ENCODE measurements at places on chromosomes 2 and 18. TPM values are rescaled to one million over a fixed set of nuclear protein-coding genes. Genes with fewer than 3 reads are reported as not detected.

DNA sequence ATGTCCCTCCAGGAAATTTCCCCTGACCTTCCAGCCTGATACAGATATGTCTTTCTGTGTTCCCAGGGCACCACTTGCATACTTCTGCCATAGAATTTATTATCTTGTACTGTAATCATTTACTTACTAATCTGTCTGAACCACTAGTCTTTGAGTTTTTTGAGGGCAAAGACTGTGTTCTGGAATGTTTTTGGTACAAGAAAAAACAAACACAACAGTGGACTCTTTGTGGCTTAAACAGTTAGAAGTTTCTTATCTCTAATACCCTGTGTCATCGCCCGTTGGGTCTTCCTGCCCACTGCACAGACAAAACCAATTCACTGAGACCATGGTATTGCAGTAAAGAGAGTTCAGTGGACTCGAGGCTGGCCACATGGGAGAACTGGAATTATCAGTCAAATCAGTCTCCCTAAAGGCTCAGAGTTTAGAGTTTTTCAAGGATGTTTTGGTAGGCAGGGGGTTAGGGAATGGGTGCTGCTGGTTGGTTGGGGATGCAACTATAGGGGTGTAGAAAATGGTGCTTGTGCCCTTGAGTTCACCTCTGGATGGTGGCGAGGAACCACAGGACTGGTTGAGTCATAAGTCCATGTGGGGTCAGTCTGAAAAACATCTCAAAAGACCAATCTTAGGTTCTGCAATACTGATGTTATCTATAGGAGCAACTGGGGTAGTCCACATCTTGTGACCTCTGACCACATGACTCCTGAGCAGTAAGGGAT is 20.3 kb downstream of the RALB start:
- DNase-seq = no peak

- no peak for DNase-seq
Measured at GRCh38 chr18:10002280-10002679, 88.5 kb downstream of the VAPA start.

Gene KYNU
- 0.80 TPM for polyA plus RNA-seq

DNA sequence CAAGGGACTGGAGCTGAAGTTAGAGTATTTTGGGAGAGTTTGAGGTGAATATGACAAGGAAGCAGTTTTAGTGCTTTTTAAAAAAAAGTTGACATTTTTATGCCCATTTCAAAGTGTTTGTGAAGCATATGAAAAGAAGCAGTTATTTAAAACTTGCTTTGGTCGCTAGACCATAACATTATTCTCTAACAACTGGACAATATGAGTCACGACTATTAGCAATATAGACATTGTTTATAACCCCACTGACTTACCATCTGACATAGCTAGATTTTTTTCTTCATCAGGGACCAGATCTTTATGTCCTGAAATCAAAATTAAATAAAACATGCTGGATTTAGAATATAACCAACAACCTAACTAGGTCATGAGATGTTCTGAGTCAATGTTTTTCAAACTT is 22.6 kb upstream of the DYTN start:
- DNase-seq = no peak

GRCh38 chr2:214628091-214628490 is 181.4 kb downstream of the BARD1 start:
- DNase-seq = no peak

- DNase-seq = no peak
Measured at GRCh38 chr18:21262979-21263378, 20.9 kb downstream of the GREB1L start.

Gene TPO
- 0.13 TPM for polyA plus RNA-seq

DNA sequence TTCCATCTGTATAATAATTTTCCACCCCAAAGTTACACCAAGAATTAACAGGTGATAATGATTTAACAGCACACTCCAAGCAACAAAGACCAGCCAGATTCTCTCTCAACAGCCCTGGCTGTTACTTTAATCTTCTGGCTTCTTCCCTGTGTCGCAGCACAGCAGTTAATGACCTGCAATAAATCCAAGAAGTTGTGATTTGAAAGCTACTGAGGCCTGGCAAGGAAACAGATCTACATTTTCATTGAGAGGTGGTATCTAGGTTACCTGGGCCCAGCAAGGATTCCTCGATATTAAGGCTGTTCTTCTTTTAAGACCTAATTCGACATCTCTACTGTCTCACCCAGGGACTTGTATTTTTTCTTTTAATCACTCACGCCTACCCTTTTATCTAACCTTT is 433.8 kb downstream of the NBAS start:
- DNase-seq = no peak

Gene IHH
- polyA plus RNA-seq = not detected

Gene KLF7
- polyA plus RNA-seq = 17.4 TPM

Gene ATRAID
- polyA plus RNA-seq = 91.9 TPM

- DNase-seq = peak; percentile 35
Measured at GRCh38 chr2:16507655-16508489, 157.8 kb downstream of the CYRIA start.

Gene ZNF638
- 92.1 TPM for polyA plus RNA-seq

Gene TMEM17
- 1.2 TPM for polyA plus RNA-seq

Gene CHST9
- polyA plus RNA-seq = 0.26 TPM

DNA sequence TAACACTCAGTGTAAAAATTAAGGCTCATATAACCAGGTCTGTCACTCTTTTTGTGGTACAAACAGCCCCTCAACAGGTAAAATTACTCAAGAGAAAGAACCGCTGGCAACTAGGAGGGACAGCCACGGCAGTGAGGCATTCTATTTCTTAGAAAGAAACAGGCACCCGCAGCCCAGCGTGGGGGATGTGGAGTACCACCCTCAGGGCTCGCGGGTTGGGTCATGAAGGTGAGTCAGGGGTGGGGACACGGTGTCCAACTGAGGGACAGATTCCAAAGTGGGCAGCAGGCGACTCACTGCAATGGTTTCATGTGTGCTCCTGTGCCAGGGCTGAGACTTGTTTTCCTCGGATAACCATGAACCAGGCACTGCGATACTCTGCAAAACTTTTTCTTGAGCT is 129.4 kb downstream of the DTNB start:
- DNase-seq = no peak

GRCh38 chr18:76835380-76835779 is 13.0 kb downstream of the ZNF236 start:
- DNase-seq = no peak

GRCh38 chr18:61129001-61129400 is 204.2 kb upstream of the CDH20 start:
- DNase-seq = no peak

Gene RIT2
- polyA plus RNA-seq = not detected

DNA sequence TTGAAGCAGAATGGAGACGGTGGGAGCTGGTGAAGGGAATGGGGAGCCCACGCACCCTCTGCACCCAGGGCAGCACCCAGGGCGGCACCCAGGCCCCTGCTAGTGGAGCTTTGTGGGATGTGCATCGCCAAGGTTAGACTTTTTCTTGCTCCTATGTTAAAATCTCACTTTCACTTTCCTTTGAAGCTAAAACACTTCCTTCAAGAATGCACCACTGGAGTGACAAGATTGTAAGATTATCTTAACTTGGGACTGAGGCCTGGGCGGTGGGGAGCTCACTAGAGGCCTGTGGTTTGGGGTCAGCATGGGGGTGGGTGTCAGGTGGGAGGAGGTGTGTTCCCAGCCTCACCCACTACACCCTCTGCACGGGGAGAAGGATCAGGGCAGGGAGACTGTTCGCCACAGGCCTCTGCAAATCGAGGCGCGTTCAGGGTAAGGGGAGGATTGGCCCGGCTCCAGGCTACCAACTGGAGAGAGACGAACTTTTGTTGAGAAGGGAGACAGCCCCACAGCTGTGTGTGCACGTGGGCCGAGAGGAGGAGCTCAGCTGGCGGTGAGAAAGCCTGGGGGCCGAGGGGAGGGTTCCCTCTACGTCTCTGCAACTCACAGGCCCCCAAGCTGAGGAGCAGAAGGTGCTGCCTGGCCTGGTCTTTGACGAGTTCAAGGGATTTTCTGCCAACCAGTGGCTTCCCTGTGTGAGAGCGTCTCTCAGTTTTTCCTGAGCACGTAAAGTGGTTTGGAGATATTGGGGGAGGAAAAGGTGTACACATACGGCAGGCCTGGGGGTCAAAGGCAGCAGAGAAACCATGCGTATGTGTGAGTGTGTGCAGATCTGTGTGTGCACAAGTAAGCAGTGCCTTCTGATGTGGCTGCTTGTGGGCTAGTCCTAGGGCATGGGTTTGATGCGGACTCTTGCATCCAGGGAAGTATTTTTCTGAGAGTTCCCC is 147.7 kb downstream of the KLHL29 start:
- peak; percentile 82 for DNase-seq

DNA sequence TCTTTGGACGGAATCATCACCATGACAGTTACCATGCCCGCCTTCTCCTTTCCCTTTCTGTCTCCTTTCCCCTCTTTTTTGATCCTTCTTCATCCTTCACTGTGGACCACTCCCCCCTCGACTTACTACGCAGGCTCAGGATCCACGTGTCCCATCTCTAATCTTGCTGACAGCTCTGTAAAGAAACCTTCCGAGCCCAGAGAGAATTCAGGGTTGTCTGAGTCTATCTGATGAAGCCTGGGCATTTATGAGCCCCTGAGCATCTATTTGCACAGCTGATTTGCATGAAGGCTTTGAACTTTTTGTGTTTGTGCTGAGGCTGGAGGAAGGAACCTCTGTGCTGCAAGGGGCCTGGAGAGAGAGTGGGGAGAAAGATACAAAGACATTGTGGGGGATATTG is 50.7 kb downstream of the CIB4 start:
- DNase-seq = no peak

Gene CDH2
- polyA plus RNA-seq = 6.4 TPM

- DNase-seq = no peak
Measured at GRCh38 chr2:182197529-182197928, 211.9 kb downstream of the PPP1R1C start.

GRCh38 chr18:58196164-58196563 is 152.1 kb downstream of the NEDD4L start:
- no peak for DNase-seq
